ENCODE measurements at places on chromosomes 1 and 21.
A peak's percentile ranks its signal among the peaks of the same experiment; 100 is the strongest.

DNA sequence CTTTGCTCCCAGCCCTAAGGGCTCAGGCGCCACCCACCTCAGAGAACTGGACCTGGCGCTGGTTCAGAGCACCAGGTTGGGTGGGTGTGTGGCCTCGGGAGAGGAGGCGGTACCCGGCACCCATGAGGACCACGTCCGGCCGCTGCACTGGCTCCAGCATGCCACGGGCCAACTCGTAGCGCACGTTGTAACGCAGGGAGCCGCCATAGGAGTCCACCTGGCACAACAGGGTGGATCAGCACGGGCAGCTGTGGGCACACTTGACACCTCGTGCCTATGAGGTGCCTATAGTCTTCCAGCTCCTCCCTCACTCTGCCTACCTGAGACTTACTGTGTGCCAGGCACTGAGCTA is 56.5 kb downstream of the HSPG2 start:
- no peak for DNase-seq

- no peak for DNase-seq
These were observed 2.6 kb downstream of the ERG start for GRCh38 chr21:38495696-38496095.

DNA sequence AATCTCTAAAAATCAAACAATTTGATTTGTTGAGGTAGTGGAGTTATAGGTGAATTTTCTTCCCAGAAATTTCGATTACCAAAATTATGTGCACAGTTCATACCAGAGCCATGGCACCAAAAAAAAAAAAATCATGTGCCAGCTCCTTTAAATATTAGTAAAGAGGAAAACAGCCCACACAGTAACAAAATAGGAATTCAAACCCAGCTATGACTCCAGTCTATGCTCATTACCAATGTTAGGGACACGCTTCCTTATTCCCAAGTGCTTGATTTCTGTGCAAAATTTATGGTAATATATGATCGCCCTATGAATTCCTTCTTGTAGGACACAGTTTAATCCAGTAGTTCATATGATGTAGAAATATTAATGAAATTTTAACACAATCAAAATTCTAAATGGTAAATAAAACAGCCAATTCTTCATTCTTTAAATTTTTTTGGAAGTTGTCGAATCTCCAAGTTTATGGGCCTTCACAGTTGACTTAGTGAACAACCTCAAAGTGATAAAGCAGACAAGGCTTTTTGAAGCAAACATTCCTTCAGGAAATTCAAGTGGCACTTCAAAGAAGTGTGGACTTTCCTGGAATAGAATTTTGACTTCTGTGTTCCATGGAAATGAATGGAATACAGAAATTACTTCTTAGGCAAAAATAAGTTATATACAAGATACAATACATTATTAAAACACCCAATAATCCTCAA is 1.9 kb downstream of the TOR1AIP2 start:
- no peak for DNase-seq

DNA sequence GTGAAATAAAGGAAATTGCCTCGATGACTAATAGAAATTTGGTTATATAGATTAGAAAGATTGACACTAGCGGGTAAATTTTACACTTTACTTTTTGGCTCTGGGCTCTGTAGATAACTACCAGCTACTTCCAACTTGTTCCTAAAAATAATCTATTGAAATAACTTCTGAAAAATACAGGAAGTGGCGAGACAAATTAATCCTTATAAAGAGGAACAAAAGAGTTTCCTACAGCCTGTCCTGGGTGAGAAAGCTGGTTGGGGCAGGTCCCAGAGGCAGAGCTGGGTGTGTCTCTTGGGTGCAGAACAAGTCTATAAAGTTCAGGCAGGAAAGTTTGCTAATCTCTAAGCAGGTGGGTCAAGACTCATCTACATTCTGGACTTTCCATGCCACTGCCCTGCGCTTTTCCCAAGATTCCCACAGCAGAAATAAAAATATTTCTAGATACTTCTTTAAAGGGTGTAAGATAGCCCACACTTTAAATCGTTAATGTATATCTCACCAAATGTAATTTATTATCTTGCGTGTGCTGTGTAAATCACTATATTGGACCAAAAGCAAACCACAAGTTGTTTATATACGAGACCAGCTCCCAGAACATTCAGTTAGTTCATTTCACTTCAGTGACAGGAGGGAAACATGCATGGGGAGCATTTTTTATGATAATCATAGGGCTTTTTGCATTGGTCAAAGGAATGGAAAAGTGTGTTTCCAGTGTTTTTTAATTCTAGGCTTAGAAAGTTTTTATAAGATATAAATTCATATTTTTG is 70.1 kb upstream of the NRIP1 start:
- DNase-seq = no peak

DNA sequence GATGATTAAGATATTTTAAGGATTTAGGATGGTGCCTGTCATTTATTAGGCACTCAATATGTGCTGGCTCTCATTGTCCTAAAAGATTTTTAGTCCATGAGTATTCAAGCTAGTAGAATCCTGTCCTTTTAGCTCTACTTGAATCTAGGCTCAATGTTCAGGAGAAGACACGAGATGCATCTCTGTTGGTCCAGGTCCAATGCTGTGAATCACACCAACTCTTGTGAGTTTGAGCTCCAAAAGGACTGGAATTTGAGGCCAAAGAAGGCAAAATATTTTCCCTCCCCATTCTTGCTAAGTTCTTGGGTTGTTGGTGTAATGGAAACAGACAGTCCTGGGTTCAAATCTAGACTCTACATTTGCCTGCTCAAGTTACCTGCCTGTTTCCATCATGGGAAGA is 1.4 kb upstream of the PODN start:
- DNase-seq = no peak

- no peak for DNase-seq
These were observed 4.9 kb downstream of the OTUD7B start for GRCh38 chr1:150005606-150006005.

GRCh38 chr1:197967066-197967465 is 49.9 kb downstream of the LHX9 start:
- no peak for DNase-seq

GRCh38 chr21:31348188-31348587 is 4.1 kb upstream of the TIAM1 start:
- DNase-seq = no peak

GRCh38 chr1:39940980-39941871 is 13.7 kb upstream of the MFSD2A start:
- DNase-seq = no peak

DNA sequence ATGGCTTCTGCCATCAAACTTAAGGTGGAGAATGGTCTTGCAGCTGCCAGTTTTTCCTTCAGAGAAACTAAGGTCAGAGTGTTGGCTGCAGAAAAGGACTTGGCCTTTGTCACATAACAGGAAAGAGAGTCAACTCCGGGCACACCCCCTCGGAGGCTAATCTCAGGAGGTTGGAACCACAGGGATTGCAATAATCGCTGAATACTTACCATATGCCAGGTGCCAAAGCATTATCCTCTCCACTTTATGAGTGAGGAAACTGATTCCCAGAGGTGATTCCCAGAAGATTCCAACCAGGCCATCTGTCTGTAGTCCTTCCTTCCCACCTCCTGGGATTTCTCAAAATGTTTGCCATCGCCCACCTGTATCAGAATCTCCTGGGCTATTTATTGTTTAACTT is 54.0 kb downstream of the LACTBL1 start:
- DNase-seq = no peak

- DNase-seq = no peak
These were observed 30.3 kb downstream of the KIFAP3 start for GRCh38 chr1:170044187-170044586.

DNA sequence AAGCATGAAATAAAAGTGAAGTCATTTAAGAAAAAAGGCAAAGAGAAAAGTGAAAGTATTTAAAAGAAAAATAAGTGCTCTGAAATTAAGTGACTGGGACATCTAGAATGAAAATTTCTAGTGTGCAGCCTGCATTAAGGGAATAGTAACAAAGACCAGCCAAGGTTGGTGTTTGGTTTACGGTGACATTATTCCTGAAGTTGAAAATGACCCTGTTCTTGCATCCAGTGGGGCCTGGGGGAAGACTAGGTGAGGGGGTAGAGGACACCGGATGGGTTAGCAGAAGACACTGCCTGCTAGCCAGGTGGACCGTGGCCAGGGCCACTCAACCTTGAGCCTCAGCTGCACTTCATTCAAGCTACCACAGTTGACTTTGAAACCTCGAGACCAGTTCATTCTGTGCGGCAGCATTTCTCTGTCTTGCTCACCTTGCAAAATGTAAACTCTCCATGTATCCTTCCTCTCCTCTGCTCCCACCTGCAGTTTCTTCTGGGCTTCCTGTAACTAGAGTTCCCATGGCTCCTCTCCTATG is 14.3 kb upstream of the KCNK1 start:
- DNase-seq = no peak

DNA sequence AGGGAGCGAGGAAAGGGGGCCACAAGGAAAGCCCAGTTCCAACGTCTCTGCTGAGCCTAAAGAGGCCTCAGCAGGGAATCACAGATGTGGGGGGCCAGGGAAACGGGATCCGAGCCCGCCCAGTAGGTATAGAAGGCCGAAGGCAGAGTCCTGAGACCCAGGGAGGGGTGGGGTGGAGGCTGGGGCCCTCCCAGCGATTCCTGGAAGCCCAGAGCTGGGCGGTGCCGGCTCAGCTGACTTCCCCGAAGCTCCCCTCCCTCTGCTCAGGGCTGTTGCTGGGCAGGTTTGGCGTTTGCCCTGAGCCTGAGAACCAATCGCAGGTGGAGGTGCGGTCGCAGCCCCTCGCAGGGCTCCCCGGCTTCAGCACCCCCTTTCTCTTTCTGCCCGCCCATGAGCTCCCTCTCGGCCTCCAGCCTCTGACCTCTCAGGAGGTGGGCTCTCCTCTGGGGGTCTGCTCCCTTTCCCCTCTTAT is 12.8 kb downstream of the ADAMTSL4 start:
- peak; percentile 96 for DNase-seq

GRCh38 chr1:7970246-7970645 is 8.7 kb downstream of the PARK7 start:
- DNase-seq = no peak

- DNase-seq = no peak
These were observed 6.8 kb downstream of the XKR8 start for GRCh38 chr1:27966402-27967105.

GRCh38 chr1:22826604-22827580 is 116.3 kb downstream of the EPHB2 start:
- no peak for DNase-seq

GRCh38 chr1:26999440-26999987 is 6.0 kb downstream of the TRNP1 start:
- DNase-seq = no peak

Data from cortex of kidney (tissue), 1 donor.